ENCODE measurements at places on chromosomes 7 and 10.

DNA sequence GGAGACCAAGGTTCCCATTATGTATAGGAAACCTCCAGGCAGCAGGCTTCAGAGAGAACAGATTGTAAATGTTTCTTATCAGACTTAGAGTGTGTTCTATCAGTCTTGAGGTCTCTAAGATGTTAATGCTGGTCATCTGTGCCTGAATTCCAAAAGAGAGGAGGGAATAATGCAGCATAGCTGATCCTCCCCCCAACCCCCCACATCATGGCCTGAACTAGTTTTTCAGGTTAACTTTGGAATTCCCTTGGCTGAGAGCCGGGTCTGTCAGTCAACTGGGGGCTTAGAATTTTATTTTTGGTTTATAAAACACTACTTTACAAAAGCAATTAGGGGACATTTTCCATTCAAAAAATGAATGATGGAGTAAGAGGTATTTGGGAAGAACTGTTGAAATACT, 184.3 kb downstream of the NEBL start:
- no peak for DNase-seq

DNA sequence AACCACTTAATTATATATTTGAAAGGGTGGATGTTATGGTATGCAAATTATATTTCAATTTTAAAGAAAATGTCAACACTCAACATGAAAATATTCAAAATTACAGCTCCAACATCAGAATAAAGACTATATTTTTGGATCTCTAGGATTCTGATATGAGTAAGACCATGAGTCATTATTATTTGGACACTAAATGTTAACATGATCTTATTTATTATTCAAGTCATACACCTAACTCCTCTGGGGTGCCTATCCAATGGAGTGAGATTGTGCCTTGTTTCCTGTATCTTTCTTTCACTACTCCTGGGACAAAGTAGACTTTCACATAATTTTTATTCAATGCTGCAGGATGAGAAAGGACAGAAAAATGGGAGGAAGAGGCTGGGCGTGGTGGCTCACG, 135.2 kb upstream of the PRSS1 start:
- no peak for DNase-seq

DNA sequence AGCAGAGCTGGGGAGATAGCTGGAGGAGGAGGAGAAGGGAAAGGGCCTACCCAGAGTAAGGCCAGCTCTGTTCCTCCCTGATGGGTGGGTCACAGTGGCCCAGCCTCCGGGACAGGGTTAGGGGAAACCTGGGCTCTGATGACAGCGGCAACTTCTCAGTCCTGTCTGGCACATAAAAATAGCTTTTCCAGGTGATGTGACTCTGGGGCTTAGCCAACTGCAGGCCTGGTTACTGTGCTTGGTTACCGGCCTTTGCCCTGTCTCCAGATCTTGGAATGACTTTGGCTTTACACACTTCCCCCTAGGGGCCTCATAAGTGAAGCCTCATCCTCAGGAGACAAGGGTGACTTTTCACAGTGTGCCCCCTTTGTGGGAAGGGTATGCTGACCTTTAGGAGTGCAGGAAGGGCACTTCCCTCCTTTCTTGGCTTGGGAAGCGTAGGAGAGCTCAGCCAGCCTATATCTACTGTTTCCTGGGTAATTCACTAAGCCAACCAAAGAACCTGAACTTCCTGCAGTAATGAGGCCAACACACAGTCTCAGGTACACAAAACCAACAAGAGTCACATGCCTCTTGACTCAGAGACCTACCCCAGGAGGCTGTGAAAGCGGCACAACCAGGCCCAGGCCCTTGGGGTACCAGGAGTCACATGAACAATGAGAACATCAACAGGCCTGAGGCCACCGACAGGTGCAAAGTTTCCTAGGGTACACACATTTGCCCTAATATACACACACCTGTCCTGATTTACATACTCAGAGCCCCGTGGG, 11.7 kb upstream of the HILPDA start:
- DNase-seq, result no peak

DNA sequence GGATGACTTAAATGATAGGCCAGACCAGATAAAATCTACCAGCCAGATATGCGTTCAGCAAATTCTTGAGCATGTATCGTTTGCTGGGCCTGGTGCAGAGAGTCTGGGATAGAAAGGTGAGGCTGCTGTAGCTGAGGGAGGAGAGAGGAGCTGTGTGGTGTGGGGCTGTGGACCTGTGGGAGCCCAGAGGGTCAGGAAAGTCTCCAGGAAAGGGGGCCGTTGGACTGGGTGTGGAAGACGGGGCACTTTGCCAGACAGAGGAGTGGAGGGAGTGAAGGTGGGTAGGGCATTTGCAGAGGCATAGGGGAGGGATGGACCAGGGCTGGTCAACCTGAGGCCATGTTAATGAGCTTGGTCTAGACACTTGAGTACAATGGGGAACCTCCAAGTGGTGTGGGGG, 124.7 kb upstream of the UNC5B start:
- DNase-seq, result no peak

DNA sequence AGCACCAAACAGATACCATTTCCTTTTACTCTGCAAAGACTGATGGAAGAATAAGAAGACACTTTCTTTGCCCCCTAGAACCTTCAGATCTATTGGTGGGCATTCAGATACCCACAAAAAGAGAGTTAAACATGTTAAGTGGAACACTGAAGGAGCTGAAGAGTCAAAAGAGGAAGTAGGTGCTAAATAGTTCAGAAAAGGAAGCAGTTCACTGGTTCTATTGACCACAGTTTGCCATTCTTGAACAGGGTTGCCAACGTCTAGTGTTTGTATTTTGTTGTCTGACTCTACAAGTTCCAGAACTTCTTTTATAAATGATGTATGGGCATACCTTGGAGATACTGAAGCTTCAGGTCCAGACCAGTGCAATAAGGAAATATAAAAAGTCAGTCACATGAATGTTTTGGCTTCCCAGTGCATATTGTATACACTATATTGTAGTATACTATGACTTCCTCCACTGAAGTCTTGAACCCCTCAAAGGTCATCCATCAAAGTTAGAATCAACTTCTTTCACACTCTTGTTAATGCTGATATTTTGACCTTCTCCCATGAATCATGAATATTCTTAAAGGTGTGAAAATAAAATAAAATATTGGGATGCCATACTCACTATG, 47.5 kb upstream of the AGR3 start:
- DNase-seq, result no peak

- no peak for DNase-seq
Measured at GRCh38 chr10:79277579-79278269, 69.5 kb upstream of the PPIF start.

DNA sequence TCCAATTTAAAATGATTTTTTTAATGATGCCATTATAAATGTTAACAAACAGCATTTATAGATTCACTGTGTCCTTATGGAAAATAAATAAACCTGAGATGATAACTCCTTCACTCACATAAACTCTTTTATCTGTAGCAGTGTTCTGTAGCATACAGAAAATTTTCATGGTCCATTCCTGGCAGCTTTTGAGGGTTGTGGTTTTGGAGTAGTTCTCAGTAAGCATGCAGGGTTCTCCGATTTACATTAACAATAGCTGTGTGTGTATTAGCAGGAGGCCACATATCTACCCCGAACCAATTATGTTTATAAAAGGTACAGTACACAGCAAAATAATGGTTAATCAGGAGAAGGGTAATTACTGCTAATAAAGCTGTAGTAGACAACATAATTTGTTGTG, 162.7 kb downstream of the CDCA7L start:
- no peak for DNase-seq

DNA sequence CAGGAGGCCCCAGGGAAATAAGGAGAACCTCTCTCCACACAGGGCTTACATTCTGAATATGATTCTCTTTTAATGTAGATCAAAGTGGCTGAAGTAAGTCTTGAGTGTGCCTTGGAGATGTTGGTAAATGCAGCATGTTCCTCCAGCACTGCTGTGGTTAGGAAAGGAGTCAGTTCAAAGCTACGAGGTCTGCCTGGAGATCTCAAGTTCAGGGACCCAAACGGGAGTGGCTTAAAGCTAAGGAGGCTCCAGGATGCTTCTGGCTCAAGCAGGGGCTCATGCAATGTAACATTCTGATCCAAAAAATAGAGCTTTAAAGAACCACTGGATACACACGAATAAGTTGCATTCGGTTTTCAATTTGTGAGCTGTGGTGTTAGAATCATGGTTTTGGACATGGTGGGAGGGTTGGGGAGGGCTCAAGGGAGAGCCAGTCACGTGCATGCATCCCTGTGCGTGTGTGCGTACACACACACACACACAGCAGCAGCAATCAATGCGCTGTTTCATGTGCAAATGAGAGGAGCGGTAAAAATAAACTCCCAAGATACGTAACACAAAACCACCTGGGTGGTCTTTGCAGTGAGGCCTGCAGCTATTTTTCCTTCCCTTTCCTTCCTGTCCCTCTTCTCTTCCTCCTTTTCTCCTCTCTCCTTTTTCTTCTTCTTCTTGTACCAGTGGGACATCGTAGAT, 70.5 kb downstream of the AOAH start:
- DNase-seq, result no peak

DNA sequence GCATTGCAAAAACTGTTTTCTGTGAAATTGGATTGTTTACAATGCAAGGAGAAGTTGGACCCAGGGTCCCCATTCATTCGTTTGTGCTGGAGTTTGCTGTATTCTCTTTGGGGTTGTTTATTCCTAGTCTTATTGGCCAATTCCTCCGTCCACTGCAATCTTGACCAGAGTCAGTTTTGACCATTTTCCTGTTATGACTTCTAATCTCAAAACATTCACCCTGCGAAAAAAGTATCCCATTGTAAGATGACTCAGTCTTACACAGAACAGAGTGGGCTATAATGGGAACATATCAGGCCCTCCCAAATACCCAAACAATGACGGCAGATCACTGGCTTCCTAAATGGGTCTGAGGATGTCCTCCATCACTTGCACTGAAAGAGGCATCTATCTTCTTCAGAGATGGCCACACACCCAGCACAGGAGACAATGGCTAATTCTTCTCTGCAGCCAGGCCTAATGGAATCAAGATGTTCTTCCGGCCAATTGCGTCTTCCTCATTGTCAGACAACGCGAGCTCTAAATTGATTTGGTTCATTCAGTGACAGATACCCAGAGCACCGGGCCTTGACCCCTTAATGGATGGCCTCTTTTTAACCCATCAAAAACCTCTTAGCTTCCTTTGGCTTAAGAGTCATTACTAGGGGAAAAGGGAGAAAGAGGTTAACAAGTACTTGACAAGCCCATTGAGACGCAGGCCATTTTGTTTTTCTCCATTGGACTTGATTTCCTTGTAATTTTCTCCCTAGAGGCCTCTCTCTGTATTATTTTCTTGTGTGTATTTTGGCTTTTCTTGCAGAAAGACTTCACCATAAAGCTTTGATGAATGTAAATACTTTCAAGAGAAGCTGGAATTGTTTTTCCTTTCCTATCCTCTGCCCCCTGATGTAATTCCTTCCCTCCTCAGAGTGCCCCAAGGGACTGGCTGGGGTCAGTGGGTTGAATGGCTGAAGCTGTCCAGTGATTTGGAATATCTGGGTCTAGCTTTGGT, 129.6 kb downstream of the PRPF18 start:
- DNase-seq, result no peak

DNA sequence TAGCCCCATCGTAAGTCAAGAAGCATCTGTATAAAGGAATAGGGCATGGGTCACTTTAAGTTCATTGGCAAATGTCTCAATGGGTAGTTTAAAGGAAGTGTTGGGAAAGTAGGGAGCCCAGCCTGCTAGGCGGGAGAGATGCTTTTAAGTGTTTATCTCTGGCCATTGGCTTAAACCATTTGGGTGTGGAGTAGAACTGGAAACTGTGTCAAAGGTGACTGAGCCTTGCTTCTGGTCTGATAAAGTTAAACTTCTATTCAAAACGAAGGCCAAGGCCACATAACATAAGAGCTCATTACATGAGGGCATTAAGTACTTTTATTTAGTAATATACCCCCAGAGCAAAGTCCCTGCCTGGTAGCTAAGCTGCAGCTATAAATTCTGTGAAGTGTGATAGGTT, 148.7 kb downstream of the SPAG6 start:
- no peak for DNase-seq

GRCh38 chr7:120475994-120476393, 203.0 kb downstream of the KCND2 start:
- no peak for DNase-seq

DNA sequence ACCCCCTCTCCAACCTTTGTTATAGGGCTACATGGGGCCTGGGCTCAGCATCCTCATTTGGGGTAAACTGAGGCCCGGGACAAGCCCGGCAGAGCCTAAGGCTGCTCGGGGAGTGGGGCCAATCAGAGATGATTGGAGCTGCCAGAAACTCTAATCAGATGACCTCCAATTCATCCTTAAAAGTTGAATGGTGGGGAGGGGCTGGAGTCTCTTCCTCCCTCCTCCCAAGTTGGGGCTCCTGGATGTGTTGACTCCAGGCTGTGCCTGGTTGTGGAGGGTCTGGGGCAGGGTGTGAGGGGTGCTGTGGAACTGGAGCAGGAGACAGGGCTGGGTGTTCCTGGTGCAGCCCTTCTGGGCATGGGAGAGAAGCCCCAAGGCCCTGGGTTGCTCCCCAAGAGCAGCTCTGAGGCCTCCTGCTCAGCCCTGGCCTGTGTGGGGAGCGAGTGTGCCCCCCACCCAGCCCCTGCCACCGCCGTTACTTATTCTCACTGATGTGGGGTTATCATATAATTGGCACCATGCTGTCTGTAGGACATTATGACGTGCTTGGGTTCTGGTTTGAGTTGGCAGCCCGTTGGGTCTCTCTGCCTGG, 2.2 kb downstream of the BHLHA15 start:
- DNase-seq, result no peak

DNA sequence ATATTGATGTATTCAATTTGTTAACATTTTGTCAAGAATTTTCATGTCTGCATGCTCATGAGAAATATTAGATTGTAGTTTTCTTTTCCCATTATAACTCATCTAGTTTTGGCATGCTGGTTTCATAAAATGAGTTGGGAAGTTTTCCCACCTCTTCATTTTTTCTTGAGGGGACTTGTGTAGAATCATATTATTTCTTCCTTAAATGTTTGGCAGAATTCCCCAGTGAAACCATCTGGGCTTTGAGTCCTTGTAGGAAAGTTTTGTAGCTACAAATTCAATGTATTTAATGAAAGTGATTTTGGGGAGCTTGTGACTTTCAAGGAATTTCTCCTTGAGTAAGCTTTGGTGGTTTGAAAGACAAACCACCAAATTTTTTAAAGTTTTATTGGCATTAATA, 173.2 kb downstream of the PHTF2 start:
- no peak for DNase-seq

DNA sequence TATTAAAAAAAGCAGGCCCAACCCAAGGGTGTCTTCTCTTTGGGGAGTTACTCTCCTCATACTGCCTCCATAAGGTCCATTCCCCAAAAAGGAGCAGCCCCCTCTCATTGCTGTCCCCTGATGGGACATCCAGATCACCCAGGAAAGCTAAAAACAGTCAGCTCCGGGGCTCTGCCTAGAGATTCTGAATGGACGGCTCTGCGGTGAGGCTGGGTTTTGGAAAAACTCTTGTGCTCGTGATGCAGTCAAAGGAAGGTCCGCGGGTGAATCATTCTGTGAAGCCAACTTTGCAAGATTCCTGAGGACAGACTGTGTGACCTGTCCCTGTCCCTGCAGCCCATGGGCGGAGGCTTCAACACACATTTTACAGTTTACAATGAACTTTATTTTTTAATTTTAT, 351.5 kb downstream of the TYW1 start:
- no peak for DNase-seq
